ENCODE measurements at places on chromosomes 16 and 17. TPM values are rescaled to one million over a fixed set of nuclear protein-coding genes. Genes with fewer than 3 reads are reported as not detected.

Gene TLCD1
- polyA plus RNA-seq, result 18.3 TPM

Gene SKAP1
- polyA plus RNA-seq, result not detected

Gene CD300E
- not detected for polyA plus RNA-seq

Gene CA7
- 0.12 TPM for polyA plus RNA-seq

Gene CDH1
- not detected for polyA plus RNA-seq

Gene PRSS8
- polyA plus RNA-seq, result 0.05 TPM

Gene TBC1D3D
- polyA plus RNA-seq, result 0.10 TPM

Gene CLEC19A
- not detected for polyA plus RNA-seq

Gene TBC1D3C
- not detected for polyA plus RNA-seq

Gene AGRP
- not detected for polyA plus RNA-seq

Gene PLD2
- 49.2 TPM for polyA plus RNA-seq

Gene KCNH6
- 0.18 TPM for polyA plus RNA-seq

Gene PIPOX
- polyA plus RNA-seq, result 0.31 TPM

Gene GALR2
- polyA plus RNA-seq, result 0.05 TPM

Gene TSNAXIP1
- 6.8 TPM for polyA plus RNA-seq

Gene SDK2
- 0.02 TPM for polyA plus RNA-seq

Gene PRAC1
- not detected for polyA plus RNA-seq
